Stimulated activated CD4-positive, alpha-beta T cell treated with anti-CD3 and anti-CD28 coated beads, Interleukin-12 subunit alpha, Interleukin-12 subunit beta, amount 100 ng/mL, for 4 hours (primary cell): ENCODE measurements at places on chromosomes 11 and 22.

DNA sequence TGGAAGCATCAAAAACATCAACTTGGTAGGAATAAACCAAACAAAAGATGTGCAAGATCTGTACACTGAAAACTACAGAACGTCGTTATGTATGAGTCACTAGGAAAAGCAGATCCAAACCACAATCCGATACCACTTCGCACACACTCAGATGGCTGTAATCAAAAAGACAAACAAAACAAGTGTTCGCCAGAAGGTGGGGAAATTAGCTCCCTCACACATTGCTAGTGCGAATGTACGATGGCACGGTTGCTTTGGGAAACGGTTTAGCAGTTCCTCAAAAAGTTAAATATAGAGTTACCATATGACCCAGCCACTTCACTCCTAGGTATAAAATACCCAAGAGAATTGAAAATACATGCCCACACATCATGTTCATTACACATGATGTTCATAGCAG is 14.8 kb upstream of the CARD10 start:
- DNase-seq, result no peak

- DNase-seq, result no peak
Observed at GRCh38 chr11:116500026-116500946, 272.5 kb downstream of the BUD13 start.

DNA sequence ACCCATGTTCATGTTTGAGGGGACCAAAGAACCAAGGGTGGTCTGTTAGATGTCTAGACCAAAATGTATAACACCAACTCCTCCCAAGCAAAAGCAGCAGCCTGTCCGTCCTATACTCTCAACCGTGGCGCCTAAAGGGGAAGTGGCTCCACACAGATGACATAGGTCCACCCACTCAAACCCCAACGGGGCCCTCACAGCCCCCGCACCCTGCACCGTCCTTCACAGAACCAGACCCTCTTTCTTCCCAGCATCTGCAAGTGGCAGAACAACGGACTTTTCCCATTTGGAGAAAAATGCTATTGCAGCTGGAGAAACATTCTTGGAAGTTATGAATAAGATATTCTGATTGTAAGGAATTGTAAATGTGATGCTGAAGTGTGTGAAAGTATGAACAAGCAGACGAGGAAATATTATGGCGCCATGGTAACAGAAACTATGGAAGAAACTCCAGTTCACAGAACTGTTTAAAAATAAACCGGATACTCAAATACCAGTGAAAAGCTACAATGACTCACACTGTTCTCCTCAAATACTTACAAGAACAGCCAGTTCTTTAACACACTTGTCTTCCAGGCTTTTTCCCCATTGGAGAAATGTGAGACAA is 76.5 kb upstream of the ARFGAP3 start:
- no peak for DNase-seq

- no peak for DNase-seq
Observed at GRCh38 chr22:46631113-46631512, 10.9 kb downstream of the GRAMD4 start.

DNA sequence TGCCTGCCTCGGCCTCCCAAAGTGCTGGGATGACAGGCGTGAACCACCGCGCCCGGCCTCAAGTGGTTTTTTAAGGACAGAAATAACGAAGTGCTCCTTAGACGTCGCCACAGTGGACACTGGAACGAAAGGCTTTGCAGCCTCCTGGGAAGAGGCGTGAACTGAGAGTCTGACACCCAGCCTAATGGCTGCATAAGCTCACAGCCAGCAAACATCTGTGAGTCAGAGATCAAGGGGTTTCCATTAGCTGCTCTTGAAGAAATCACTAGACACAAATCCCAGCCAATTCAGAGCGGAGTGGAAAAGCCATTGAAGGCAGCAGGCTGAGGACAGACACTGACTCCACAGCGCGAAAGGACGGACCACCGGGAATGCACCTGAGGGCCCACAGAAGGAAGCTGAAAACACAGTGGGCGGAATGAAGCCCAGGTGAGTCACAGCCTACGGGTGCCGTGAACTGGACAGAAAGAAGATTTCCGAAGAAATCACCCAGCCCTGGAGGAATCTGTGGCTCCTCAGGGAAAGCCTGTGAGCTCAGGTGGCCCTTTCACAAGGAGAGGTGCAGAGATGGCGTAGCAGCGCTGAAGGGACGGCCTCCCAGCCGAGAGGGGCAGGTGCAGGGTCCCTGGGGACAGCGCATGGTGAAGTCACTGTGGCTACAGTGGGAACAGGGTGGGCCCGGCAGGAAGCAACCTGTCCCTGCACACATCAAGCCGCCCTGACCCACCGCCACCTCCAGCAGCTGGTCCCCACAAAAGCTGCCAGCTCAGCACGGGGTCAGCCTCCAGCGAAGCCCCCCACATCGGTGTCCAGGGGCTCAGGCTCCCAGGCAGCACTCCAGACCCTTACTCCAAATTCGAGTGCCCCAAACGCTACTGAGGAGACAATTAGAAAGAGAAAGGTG is 11.6 kb downstream of the LMNTD2 start:
- no peak for DNase-seq

DNA sequence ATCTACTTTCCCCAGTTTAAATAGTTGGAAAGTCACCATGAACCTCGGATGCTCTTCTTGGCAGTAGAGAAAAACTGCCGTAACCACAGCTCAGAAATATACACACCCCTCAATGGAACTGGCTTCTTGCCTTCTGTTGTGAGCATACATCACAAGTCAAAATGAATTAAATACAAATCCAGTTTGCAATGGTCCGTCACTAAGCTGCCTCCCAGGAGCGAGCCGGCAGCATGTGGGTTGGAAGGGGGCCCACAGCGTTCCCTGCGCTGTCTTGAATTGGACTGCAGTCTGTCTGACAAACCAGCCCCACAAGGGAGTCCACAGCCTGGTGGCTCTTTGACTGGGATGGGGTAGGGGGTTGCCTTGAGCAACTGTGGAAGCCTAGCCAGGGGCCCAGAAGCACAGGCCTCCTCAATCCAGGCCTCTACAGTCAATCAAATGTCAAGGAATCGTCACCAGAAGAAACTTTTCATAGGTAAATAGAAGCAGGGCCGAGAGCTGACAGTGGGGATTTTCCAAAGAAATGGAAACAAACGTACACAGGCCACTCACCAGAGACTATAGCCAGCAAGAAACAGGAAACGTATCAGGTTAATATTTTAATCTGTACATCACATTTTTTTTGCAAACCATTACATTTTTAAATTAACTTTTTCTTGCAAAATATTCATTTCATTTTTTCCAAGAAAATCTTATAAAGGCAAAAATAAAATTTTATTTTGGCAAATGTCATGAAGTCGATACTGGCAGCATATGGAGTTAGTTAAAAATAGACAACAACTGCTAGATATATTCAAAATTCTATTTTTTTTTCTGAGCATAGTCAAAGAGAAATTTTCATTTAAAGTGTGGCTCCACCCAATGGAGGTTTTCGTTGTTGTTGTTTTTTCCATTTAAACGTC is 38.5 kb downstream of the C11orf58 start:
- no peak for DNase-seq

DNA sequence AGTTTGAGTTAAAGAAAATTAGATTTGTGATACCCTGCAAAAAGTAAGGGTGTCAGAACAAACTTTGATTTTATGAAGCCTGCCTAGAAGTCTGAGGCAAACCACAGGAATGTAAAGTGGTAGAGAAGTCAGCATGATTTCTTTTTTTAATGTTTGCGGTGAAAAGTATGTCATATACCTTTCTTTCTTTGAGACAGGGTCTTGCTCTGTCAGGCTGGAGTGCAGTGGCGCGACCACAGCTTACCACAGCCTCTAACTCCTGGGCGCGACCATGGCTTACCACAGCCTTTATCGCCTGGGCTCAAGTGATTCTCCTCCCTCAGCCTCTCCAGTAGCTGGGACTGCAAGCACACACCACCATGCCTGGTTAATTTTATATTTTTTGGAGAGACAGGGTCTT is 4.7 kb downstream of the API5 start:
- DNase-seq, result no peak

DNA sequence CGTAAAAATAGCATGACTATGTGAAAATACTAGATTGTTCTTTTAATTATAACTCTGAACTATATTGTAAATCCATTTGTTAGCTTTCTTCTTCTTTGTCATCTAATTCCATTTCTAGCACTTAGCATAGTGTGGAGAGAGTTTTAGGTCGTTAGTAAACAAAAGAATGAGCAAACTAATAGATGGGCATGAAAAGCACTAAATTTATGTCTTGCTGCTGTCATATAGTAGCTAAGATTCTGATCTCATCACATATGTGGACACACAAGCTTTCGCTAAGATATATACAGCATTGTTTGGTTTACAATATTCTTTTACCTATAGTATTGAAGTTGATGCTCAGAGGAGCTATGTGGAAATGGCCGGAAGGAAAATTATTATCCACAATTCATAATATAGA is 370.5 kb downstream of the CNTN5 start:
- no peak for DNase-seq

DNA sequence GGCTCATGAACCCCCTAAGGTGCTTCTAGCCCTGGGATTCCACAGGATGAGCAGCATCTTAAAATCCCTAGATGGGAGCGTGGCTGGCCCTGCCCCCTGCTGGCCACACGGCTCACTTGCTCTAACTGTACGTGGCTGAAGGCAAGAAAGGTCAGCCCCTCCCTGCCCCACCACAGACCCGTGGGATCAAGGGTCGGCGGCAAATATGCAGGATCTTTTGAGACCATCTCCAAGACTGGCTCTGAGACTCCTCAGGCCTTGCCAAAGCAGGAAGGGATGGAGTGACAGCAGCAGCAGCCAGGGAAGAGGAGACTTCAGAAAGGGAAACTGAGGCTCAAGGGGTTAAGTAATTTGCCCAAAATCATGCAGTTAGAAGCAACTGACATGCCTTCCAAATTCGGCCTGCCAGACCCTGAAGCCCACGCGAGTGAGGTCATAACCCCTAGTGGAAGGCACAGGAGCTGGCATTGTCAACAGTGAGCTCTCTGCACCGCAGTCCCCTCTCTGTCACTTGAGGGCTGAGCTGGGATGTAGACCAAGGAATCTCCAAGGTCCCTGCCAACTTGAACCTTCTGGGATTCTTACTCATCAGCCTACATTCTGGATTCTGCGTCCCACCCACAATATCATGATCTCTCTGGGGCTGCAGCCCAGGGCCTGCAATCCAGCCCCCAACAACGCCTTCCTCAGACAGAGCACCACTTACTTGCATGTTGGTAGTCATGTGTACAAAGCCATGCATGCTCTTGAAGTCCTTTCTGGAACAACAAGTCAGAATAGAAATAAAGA is 31.4 kb downstream of the CREB3L1 start:
- peak; percentile 68 for DNase-seq

- no peak for DNase-seq
Observed at GRCh38 chr11:14259186-14259784, 99.7 kb downstream of the RRAS2 start.

DNA sequence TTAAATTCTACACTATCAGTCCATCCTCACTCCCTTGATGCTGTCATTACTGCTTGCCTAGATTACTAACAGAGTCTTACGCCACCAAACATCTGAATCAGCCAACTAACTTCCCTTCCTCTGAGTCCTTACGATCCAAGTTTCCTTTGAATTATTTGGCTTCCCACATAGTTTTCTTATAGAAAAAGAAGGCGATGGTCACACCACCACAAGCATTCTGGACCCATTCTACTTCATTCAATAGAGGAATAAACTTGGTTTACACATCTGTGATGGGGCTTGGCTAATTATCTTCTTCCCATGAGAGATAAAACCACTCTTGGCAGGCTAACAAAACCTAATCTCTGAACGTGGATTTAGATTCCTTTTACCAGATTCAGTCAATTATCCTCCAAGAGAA is 35.0 kb downstream of the INTS4 start:
- DNase-seq, result no peak

DNA sequence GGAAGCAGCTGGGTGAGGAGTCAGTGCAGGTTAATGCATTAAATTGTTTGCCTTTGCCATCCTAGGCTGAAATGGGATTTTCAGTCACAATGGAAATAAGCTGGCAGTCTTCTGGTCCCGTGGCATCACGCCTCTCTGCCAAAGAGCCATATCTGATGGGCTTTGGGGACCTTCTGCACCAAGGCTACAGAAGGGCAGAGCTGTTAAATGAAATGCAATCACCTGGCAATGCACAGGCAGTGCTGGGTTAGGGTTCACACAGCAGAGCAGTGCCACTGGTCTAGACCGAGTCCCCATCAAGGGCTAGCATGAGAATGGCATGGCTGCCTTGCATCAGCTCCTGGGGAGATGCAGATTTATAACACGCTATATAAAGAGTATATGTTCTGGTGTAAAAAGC is 749.2 kb downstream of the NTM start:
- DNase-seq, result no peak

DNA sequence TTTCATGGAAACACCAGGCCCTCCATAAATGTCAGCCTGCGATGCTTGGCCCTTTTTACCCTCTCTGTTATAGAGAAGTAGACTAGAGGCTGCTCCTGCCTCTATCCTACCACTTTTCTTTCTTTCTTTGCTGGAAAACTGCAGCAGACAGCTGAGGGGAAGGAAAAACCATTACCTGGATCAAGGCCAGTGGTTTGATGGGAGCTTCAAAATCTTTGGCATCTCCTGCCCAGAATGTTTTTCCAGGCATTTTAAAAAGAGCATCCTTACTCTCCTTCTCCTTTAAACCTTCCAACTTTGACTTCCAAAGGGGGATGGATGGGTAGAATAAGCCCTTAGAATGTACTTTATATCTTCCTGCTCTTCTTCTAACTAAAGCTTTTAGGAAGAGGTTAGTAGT is 44.9 kb downstream of the EXT2 start:
- no peak for DNase-seq

DNA sequence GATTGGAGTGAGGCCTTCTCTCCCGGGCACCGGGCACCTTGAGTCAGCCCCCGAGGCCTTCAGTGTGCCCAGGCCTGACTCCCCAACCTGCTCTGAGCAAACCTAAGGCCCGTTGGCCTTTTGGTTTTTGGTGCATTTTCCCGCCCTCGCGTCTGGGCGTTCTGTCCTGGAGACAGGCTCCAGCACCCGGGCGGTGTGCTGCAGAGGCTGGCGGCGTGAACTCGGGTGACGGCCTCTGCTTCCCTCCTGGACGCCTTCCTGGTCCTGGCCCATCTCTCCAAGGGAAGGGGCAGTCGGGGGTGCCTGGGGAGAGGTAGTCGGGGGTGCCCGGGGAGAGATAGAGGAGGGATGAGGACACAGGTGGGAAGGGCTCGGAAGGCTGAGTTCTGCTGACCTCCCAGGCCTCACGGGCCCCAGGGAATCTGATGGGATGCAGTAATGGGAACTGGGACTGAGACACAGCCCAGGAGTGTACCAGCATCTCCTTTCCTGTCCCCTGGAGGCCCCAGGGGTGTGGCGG is 1326.4 kb downstream of the BRD1 start:
- DNase-seq, result no peak

GRCh38 chr11:21190181-21190580 is 520.8 kb downstream of the NELL1 start:
- DNase-seq, result no peak

GRCh38 chr11:29989174-29989970 is 27.5 kb downstream of the KCNA4 start:
- DNase-seq, result no peak

DNA sequence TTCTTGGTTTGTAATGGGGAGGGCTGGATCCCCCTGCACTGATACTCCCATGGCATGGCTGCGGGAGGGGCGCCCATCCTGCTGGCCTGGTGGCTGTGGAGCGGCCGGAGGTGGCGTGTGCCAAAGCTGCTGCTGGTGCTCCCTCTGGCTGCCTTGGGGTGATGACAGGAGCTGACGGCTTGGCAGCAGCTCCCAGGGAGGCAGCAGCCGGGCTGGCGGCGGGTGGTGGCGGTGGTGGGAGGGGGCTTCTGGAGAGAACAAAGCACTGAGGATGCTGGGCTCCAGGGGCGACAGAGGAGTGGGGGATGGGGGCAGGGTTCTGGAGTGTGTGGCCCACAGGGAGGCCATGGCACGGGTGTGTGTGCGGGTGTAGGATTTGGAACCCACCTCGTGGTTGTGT is 11.4 kb upstream of the MPPED1 start:
- DNase-seq, result no peak
